ENCODE measurements at places on chromosomes 3 and 15.

- DNase-seq, result no peak
Observed at GRCh38 chr3:117631781-117632180, 922.2 kb downstream of the TUSC7 start.

GRCh38 chr3:98817547-98818041 lies 54.5 kb downstream of the ST3GAL6 start:
- peak; percentile 58 for DNase-seq

GRCh38 chr15:70502529-70502928 lies 260.8 kb downstream of the UACA start:
- no peak for DNase-seq

DNA sequence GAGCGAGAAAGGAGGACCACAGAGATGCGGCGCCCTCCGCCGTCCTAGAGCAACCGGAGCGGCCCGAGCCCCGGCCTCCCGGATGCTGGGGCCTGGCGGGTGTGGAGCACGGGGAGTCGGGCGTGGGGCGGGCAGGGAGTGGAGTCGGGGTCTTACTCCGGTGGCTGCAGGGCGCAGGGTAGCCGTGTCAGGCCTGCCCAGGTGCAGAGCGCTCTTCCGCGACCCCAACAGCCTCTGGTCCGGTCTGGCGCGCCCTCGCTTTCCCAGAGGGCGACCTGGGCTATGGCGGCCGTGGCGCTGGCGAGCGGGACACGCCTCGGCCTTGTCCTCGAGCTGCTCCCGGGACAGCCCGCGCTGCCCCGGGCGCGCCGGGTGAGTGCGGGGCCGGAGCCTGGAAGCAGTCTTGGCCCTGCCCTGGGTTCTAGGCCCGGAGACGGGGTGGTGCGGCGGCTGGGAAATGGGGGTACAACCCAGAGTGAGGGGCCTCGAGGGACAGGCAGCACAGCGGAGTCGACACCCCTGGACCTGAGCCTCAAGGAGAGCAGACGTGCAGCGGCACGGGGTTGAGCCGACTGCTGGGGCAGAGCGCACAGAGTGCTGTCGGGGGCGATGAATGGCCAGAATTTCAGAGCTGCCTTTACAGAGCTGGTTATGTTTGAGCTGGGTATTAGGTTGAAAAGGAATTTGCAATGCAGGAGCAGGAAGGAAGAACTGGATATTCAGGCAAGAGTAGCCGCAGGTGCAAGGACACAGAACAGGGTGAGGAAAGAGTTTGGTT lies at the start of gene ZNF662:
TSS of gene ZNF662 (plus strand) at position 73 of the 778 bp plus-strand sequence. CDS start 1,973 bp downstream, outside the sequence.
- no peak for DNase-seq

- no peak for DNase-seq
Observed at GRCh38 chr3:151328298-151328995, 902 bp downstream of the P2RY13 start.

DNA sequence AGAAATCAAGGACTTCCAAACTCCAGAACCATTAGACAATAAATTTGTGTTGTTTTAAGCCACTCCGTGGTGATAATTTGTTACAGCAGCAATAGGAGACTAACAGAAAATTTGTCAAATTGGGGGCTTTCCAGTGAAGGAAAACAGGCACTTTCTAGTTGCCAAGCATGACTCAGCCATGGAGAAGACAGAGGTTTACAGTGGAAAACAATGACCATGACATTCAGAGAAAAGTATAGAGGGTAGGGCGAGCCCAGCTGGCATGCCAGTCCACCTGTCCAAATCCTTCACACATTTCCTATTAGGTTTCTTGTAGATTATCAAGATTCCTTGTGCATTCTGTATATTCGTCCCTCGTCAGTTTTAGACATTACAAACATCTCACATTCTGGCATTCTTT lies 24.9 kb downstream of the SLCO2A1 start:
- DNase-seq, result no peak

DNA sequence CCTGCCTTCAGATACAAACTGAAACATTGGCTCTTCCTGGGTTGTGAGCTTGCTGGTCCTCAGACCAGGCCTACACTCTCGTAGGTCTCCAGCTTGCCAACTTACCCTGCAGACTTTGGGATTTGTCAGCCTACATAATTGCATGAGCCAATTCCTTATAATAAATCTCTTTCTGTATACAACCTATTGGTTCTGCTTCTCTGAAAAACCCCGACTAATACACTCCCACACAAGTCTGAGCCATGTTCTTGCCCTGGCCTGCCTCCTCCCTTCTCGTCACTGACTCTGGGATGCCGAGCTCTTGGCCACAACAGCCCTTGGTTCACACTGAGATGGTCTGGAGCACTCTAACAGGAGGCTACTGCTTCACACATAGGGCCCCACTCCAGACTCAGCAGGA lies 9.5 kb downstream of the CYP19A1 start:
- no peak for DNase-seq

GRCh38 chr3:188316021-188316722 lies 162.2 kb downstream of the LPP start:
- DNase-seq, result no peak

DNA sequence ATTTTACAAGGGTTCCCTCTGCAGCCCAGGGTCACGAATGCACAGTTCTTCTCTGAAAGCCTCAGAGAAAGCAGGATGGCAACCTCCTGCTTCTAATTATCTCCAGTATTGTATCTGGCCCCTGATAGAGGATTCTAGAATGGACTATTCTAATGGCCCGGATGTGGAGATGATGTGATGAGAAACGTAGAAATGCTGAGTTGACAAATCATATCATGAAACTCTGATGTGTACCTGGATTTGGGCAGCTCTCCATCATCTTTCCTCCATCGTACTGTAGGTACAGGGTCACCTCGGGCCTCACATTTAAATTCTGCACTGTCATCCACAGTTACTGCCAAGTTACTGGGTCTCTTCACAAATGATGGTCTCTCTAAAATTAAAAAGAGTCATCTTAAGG lies 1050.8 kb downstream of the ROBO1 start:
- DNase-seq, result no peak

- DNase-seq, result no peak
Observed at GRCh38 chr3:132405609-132406299, 11.5 kb upstream of the DNAJC13 start.

DNA sequence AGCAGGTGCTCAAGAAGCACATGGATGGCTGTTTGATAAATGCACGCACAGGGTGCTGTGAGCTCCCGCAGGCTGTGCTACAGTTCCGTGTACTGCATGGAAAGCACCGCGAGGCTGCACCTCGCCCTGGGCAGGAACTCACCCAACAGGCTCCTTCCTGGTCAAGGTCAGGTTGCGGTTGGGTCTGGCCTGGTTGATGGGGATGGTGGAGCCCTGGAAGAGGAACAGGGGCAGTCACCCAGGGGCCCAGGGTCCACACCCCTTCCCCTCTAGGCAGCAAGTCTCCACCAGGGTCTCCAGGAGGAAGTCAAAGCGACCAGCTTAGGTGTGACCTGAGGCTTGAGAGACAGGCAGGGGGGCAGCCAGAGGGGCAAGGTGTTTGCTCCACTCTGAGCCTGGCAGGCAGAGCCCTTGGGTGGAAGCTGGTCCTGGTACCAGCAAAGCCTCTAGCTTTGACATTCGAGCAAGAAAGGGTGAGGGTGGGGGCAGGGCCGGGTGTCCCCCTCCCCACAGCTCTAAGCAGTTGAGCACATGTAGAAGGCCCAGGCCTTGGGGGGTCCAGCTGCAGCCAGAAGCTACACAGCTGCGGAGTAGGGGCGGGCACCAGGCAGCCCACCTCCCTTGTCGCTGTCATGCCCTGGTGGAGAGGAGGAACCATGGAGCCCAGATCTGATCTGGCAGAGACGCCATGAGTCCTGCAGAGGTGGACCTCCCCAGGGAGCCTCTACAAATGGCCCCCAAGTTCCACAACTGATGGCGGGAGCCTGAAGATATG lies 46.3 kb upstream of the SLC41A3 start:
- DNase-seq, result no peak

- no peak for DNase-seq
Observed at GRCh38 chr15:32893421-32893820, 175.6 kb downstream of the GREM1 start.

GRCh38 chr3:195714380-195715011 lies 6.3 kb upstream of the MUC20 start:
- DNase-seq, result no peak

- no peak for DNase-seq
Observed at GRCh38 chr15:39850436-39850835, 67.8 kb upstream of the FSIP1 start.

- no peak for DNase-seq
Observed at GRCh38 chr15:81182031-81182755, 14.5 kb upstream of the IL16 start.

DNA sequence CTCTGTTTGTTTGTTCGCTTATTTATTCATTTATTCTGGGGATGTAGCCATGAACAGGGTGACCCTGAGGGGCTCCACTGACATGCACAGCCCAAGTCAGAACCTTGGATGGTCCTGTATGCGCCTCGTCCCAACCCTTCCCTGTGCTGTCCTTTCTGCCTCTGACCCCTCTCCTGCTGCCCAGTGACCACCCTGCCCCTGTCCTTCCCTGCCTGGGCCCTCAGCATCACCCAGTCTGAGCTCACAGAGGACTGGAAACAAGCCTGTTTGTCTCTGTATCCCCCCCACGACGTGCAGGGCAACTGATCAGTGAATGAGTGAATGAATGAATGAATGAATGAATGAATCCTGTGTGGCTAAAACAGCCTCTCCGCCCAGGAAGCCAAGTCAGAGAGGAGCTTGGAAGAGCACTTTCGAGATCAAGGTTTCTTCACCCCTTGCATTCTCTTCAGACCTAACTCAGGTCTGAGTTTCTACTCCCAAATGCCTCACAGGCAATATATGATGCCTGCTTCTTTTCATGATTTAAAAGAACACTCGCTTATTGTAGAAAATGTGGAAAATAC lies 157.7 kb downstream of the SMAD6 start:
- DNase-seq, result no peak

GRCh38 chr3:170903123-170903522 lies 5.3 kb downstream of the EIF5A2 start:
- DNase-seq, result no peak

- no peak for DNase-seq
Observed at GRCh38 chr3:188829130-188829529, 342.6 kb upstream of the TPRG1 start.

DNA sequence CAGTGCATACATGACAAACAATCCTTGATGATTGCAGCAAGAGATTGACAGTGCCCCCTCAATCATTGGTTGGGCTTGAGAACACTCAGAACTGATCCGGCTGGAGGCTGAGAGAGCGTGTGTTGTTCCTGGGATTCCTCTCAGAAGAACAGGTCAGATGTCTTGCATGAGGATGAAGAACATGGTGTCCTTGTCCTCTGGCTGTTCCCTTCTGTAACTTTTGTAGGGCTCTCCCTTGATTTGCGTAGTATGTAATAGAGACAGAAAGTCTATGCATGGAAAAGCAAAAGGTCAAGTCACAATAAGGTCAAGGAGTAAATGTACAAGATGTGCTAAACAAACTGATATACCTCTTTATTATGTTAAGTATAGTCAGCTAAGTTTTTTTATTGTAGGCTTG lies 8.2 kb downstream of the CHST2 start:
- DNase-seq, result no peak

- DNase-seq, result no peak
Observed at GRCh38 chr3:31167666-31168065, 273.2 kb upstream of the GADL1 start.

- no peak for DNase-seq
Observed at GRCh38 chr15:65598468-65598867, 12.5 kb downstream of the INTS14 start.

DNA sequence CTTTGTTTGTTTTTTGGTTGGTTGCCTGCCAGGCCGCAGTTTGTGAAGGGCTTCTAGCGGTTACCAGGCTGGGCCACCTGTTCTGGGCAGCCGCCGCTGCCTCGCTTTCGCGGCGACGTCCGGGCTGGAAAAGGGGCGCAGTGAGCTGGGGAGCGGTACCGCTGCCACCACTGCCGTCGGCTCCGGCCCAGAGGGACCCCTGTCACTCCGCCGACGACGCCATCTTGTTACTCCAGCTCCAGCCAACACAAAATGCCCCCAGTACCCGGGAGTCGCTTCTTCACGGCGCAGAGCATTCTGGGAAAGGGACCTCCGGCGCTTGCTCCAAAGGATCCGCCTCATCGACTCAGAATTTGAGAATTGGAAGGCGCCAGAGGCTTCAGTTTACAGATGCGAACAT lies 238.8 kb downstream of the CDIN1 start:
- peak; percentile 85 for DNase-seq

GRCh38 chr3:187725653-187726370 lies 19.5 kb downstream of the BCL6 start:
- DNase-seq, result no peak

- no peak for DNase-seq
Observed at GRCh38 chr3:171646357-171647133, 163.7 kb downstream of the PLD1 start.

DNA sequence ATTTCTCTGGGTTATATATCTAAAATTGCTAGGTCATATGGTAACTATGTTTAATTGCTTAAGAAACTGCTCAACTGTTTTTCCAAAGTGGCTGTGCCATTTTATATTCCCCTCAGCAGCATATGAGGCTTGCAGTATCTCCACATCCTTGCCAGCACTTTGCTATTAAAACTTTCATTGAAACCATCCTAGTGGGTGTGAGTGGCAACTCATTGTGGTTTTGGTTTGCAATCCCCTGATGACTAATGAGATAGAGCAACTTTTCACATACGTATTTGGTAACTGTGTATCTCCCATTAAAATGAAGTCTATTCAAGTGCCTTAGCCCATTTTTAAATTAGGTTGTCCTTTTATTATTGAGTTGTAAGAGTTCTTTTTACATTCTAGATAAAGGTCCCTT lies 17.3 kb downstream of the KPNA1 start:
- no peak for DNase-seq

- no peak for DNase-seq
Observed at GRCh38 chr15:55221090-55222011, 24.6 kb upstream of the RSL24D1 start.

DNA sequence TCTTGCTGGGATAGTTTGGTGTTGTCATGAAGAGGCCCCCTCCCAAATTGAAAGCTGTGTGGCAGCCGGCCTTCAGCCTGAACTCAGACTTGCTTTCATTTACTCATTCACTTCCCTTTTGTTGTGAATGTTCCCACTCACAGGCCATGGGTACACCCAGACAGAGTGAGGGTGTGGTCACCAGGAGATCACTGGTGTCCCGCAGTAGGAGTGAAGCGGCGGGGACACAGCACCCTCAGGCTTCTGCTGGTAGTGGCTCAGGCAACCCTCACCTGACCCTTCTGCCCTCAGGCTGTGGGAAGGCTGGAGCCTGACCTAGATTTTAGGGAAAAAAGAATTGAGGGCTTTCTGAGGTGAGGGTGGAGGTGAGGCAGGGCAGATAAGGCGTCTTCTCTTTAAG lies 244.4 kb downstream of the SOX2 start:
- no peak for DNase-seq

DNA sequence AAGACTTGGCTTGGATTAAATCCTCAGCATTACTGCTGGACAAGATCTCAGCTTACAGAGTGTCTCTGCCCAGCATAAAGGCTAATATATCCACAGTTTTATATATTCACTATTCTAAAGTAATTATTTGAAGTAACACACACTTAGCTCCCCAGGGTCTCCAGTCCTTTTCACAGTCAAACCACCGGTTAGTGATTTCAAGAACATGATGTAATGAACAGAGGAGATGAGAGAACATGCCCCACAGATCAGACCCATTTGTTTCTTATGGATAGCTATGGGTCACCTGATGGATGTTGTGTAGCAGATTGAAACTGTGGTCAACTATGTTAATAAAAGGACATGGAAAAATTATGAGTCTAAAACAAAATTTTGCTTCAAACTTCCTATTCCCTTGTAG lies 44.8 kb upstream of the MRPL3 start:
- DNase-seq, result no peak

All from SHP77 (cell line).